IPS DF 6.9 (cell line): ENCODE measurements at places on chromosomes 12 and 14.

- H3K4me1 ChIP-seq = peaks cover 14% of the 10 kb centered on the region
- peak; percentile 52 for DNase-seq
- no peaks in the 10 kb centered on the region for H3K36me3 ChIP-seq
- H3K27ac ChIP-seq = peak overlapping the region; percentile 55
Observed at GRCh38 chr12:69932154-69932553, 107.1 kb downstream of the MYRFL start.

DNA sequence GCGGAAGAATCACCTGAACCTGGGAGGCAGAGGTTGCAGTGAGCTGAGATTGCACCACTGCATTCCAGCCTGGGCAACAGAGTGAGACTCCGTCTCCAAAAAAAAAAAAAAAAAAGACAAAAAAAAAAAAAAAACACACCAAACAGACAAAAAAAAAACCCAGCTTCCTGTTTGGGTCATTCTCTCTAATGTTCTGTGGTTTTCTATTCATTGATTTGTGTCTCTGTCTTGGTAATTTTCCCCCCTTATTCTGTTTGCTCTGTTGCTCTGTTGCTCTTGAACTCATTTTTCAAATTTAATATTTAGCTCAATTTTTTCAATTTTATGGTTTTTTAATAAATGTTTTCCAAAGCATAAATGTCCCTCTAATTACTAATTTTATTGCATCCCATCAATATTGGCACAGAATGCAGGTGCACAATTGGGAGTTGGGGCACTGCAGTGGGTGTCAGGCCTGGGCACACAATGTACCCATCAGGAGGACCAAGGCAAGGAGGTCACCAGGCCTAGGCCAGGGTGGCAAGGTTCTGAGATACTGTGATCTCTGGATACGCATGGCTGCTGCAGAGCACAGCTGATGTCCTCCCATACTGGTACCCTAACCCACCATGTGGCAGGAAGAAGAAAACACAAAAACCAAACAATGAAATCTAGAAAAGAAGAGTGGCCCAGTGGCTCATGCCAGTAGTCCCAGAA, 8.0 kb upstream of the GNPTAB start:
- DNase-seq = no peak
- H3K36me3 ChIP-seq = no peaks in the 10 kb centered on the region
- H3K27me3 ChIP-seq = no peaks in the 10 kb centered on the region

DNA sequence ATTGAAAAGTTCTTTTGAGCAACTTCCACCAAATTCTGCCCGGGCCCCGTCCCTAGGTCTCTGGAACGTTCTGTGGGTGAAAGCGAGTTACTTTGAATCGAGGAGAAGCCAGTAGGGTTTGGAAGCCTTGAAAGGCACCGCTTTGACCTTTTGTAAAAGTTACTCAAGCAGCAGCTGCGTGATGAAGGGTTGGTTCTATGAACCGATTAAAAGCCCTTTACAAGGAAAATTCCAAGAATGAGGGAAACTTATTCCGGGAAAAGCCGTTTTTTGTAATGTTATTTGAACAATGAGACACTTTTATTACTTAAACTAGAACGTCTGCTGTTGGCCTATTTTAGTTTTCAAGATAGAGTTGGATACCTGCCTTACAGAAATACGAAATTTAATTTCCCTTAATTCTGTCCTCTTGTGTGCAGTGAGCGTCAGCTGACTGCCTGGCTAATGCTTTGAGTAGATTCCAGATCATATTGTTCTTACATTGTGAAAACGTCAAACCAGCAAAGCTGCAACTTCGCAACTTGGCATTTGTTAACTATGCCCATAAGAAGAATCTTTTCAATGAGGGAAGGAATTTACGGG, 906 bp downstream of the LARP4 start:
- no peak for DNase-seq
- H3K27me3 ChIP-seq = no peaks in the 10 kb centered on the region
- no peaks in the 10 kb centered on the region for H3K4me1 ChIP-seq
- H3K4me3 ChIP-seq = peak overlapping the region; percentile 77; the same call in 1 of the 2 replicates

GRCh38 chr14:94237983-94238382, 55.1 kb downstream of the SERPINA10 start:
- H3K27me3 ChIP-seq = no peaks in the 10 kb centered on the region
- H3K27ac ChIP-seq = no peak overlapping the region
- H3K4me1 ChIP-seq = no peaks in the 10 kb centered on the region
- no peak overlapping the region for H3K4me3 ChIP-seq

GRCh38 chr12:75782069-75782581, 249.5 kb downstream of the PHLDA1 start:
- H3K4me1 ChIP-seq = no peaks in the 10 kb centered on the region
- DNase-seq = no peak
- H3K27ac ChIP-seq = no peak overlapping the region
- H3K27me3 ChIP-seq = no peaks in the 10 kb centered on the region
- H3K36me3 ChIP-seq = no peaks in the 10 kb centered on the region

DNA sequence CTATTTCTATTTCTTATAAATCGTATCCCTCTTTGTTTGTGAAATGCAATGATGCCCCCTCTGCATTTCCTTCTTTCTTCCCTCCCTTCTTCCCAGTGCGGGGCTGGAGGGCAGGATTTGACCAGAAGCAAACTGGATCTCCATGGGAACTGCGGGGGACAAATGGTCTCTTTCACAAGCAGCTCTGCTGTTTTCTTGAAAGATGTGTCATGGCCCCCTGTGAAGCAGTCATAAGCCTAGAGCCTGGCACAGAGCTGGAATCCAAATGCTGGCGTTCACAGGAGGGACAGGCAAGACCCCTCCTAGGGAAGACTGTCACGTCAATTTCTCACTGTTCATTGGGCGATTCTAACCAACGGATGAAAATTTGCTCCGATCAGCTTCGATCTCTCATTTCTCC, 203.5 kb upstream of the NOS1 start:
- H3K27me3 ChIP-seq = no peaks in the 10 kb centered on the region; the same call in 1 of the 2 replicates
- H3K27ac ChIP-seq = no peak overlapping the region
- no peaks in the 10 kb centered on the region for H3K36me3 ChIP-seq
- H3K4me1 ChIP-seq = no peaks in the 10 kb centered on the region
- DNase-seq = no peak

GRCh38 chr12:107522692-107523477, 162.7 kb upstream of the PWP1 start:
- peak; percentile 25 for DNase-seq
- H3K27ac ChIP-seq = no peak overlapping the region
- no peaks in the 10 kb centered on the region for H3K27me3 ChIP-seq
- no peak overlapping the region for H3K4me3 ChIP-seq

- H3K27ac ChIP-seq = no peak overlapping the region
- H3K36me3 ChIP-seq = no peaks in the 10 kb centered on the region
- no peaks in the 10 kb centered on the region for H3K27me3 ChIP-seq
Observed at GRCh38 chr12:1837541-1838204, 17.3 kb downstream of the LRTM2 start.
